ENCODE measurements at places on chromosomes 12 and 14.

DNA sequence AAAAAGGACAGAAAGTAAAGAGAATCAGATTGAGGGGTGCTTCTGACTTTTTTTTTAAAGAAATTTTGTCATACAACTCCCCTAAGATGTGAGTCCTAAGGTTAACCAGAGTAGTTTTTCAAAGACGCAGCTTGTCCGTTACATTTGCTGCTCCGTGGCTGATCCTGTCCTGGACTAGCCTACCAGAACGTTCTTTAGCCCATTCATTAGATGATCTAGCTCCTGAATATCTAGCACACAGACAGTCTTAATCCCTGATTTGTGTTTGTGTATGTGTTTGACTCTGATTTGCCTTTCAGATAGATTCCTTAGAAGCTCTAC lies 60.3 kb downstream of the SAMD4A start:
- DNase-seq: no peak

DNA sequence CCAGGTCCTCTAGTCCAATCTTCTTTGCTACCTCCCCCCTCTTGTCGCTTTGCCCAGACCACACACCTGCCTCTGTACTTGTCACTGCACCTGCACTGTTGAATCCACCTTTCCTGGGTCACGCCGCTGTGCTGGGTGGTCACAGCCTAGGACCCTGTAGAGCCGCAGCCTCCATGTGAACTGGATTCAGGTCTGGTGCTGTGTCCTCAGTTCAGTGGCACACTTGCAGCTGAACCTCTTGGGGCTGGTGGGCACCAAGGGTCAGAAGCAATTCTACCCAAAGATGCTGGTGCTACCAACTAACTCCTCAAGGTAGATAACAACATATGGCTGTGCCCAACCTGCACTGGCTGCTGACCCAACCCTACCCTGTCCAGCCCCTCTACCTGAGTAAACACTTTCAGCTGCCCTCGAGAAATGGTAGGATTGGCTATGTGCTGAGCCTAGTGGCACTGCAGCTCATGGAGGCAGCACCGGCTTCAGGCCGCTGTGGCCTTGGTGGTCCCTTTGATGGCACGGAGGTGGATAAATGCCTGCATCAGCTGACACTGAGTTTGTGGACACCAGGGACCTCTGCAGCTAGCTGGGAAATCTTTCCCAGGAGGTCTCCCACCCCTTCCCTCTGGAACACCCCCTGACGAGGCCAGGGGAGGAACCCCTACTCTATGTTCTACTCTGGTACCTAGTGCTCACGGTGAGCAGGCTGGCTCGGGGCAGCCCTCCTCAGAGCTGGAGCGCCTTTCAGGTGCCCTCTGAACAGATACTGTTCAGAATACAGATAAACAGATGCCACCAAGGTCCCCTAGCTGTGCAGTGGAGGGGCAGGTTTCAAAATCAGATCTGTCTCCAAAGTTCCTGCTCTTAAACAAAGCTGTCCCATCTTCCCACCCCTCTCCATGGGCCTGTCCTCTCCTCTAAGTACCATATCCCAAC lies 14.3 kb downstream of the AGAP2 start:
- DNase-seq: no peak

DNA sequence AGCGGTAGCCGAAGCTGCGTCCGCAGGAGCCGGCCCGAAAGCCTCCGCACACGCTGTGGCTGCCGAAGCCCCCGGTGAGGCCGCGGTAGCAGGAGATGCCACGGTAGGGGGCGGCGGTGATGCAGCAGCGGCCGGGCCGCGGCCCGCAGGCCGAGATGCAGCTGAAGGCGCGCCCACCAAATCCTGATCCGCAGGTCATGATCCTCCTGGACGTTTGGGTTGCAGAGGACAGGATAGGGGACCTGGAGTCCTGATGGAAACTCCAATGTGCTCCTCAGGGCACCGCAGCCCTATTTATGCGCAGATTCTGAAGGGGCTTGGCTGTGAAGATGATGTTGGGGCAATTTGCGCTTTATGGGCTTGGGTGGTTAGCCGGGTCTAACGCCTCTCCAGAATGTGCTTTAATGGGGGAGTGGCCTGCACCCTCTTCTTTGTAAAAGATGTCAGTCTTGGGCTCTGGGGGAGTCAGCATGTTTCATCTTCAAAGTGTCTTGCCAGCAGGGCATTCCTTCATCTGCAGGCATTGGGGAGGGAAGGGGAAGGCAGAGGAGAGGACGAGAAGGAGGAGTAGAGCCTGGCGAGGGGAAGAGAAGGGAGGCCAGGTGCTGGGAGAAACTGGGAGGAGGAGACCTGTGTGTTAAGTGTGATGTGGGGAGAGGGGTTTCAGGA lies at the start of gene KRT81:
KRT81 (minus strand) TSS at position 268 of the 669 bp plus-strand sequence; CDS start at position 199, 69 bp downstream.
- DNase-seq: no peak

DNA sequence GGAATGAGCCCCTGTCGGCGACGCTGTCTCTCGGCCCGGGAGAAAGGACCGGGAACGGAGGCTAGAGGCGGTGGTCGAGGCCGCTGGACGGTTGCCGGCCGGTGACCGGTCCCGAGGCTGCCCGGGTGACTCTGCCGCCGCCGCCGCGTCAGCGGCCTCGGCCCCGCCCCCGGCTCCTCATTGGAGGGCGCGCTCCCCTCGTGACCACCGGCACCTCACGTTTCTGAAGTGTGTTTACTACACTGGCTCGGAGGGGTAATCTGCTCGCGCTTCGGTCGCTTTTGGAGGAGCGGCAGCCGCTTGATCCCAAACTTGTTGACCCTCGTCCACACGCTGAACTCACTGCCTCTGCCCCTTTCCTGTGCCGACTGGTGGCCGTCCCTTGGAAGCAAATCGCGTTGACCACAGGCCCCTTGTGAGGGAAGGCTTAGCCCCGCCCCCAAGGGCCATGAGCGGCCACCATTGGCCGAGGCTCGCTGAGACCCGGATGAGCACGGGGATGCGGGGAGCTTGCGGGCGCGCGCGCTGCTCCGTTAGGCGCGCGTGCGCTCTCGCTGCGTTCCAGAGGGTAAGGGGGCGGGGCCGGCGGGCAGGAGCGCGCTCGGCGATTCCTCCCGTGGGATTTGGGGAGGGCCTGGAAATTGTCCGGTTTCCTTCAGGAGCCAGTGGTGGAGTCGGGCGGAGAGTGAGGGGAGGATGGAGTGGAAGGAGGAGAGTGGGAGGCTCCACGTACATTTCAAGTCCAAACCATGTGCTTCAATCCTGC lies at the start of gene CRY1:
CRY1 (minus strand) TSS at position 133 of the 766 bp plus-strand sequence. CDS start 588 bp downstream, outside the sequence.
- DNase-seq: peak; percentile 93

DNA sequence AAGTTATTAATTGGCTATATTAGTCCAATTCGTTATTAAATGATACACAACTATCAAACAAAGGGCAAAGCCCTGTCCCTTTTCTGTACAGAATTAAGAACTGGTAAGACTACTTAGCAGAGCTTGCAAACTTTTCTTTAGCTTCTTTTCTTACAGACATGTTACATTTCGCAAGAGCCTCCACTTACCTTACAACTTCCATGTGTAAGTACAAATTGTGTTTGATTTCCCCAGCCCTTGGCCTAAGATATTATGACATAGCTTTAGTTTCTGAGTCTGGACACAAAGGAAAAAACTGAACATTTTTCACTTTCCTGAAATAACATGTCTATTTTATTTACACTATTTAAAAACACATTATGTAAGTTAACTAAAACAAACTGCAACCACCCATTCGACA lies 1.7 kb downstream of the ATF7 start:
- no peak for DNase-seq

DNA sequence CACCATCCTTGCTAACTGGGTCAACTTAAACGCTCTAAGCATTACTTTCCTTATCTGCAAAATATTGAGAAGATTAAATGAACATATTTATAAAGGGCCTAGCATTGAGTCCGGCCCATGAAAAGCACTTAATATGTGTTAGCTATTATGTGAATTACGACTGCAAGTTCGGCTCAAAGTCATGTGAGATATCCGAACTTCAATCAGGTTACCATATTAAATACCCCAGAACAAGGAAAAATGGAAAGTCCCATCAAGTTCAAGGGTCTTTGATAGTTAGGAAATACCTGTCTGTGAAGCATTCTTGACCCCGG lies 487 bp upstream of the NRDE2 start:
- DNase-seq: no peak

- DNase-seq: no peak
Observed at GRCh38 chr14:72598306-72598705, 295.6 kb downstream of the DPF3 start.

- no peak for DNase-seq
Observed at GRCh38 chr14:93989939-93990338, 7.2 kb upstream of the CCDC197 start.

- DNase-seq: no peak
Observed at GRCh38 chr12:70077441-70077840, 165.8 kb upstream of the CNOT2 start.

- DNase-seq: peak; percentile 34
Observed at GRCh38 chr12:21500786-21501257, 613 bp downstream of the RECQL start.

GRCh38 chr12:116346741-116347140 lies 69.2 kb upstream of the MED13L start:
- DNase-seq: no peak

GRCh38 chr14:81562818-81563217 lies 29.2 kb upstream of the SEL1L start:
- DNase-seq: no peak

GRCh38 chr14:24775950-24776349 lies 142.0 kb upstream of the GZMB start:
- no peak for DNase-seq

DNA sequence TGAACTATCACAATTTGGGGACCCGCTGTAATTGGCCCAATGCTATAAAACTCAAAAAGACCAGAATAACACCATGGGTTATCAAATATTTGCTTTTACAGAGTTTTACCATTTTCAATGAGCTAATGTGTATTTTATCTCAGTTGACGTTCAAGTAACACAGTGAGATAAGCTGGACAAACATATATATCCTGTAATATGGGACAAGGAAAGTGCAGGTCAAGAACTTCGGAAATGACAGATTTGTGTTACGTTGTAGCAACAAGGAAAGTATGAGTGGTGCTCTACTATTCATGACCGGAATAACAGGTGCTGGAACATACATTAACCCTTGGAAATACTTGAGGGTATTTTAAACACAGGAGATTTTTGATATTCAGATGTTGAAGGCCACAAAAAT lies 566.4 kb upstream of the FLRT2 start:
- DNase-seq: no peak

GRCh38 chr12:12518919-12519318 lies 43.7 kb downstream of the DUSP16 start:
- DNase-seq: no peak

GRCh38 chr12:121089031-121089812 lies 43.5 kb upstream of the P2RX7 start:
- no peak for DNase-seq

- DNase-seq: no peak
Observed at GRCh38 chr12:75751769-75752471, 240.5 kb upstream of the KRR1 start.
